ENCODE measurements at places on chromosomes 4 and X.
A peak's percentile ranks its signal among the peaks of the same experiment; 100 is the strongest.

DNA sequence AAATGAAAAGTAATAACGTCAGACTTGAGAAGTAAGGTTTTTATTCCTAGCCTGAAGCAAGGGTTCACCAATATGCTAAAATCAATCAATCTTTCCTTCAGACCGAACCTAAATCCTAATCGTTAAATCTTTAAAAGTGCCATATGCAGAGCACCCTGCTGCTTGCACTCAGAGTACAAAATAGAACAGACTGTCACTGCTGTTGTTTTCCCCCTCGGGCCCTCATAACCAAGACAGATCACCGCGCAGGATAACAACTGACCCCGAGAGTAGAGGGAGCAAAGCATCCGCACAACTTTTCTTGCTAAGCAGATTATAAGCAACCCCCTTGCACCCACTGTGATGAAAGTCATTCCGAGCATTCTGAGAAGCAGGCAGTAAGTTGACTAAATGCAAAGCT is 550.9 kb upstream of the NDST4 start:
- DNase-seq, result no peak

DNA sequence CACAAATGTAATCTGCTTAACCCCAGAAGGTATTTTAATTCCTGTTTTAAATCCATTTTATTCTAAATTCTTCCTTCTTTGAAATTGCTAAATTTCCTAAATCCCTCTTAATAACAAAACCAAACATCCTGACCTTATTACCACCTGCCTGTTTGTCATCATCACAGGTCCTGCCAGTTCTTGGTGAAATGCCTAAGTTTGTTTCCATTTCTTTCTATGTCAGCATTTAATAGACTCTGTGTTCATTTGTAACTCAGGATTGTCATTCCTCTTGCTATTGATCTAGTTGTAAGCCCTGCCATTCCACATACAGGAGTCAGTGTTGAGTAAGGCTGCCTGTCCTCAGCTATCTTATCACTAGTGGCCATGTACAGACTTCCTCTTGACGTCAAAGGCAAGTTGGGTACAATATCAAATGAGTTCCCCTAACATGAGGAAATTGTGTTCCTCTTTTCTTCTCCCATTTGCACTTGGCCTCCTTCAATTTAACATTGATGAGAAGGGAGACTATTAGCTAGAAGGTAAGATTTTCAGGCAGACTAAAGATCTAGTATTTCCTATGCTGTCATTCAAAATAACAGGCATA is 440.1 kb downstream of the AFF2 start:
- DNase-seq, result no peak

GRCh38 chr4:109751852-109752251 is 22.0 kb upstream of the PLA2G12A start:
- DNase-seq, result no peak

- peak; percentile 22 for DNase-seq
Observed at GRCh38 chr4:122012735-122013134, 60.9 kb upstream of the TRPC3 start.

- DNase-seq, result no peak
Observed at GRCh38 chr4:99693140-99693539, 35.5 kb upstream of the C4orf54 start.

DNA sequence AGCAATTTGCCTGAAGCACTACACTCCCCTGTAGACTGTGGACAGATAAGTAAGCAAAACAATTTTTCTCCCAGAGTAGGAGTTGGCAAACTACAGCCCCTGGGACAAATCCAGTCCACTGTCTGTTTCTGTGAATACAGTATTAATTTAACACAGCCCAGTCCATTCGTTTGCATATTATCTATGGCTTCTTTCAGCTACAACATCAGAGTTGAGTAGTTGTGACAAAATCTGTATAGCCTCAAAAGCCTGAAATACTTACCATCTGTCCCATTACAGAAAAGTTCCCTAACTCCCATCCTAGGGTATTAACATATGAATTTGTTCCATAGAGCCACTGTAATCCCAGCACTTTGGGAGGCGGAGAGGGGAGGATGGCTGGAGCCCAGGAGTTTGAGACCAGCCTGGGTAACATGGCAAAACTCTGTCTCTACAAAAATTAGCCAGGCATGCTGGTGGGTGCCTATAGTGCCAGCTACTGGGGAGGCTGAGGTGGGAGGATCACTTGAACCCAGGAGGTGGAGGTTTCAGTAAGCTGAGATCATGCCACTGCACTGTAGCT is 53.0 kb downstream of the AMELX start:
- DNase-seq, result no peak

DNA sequence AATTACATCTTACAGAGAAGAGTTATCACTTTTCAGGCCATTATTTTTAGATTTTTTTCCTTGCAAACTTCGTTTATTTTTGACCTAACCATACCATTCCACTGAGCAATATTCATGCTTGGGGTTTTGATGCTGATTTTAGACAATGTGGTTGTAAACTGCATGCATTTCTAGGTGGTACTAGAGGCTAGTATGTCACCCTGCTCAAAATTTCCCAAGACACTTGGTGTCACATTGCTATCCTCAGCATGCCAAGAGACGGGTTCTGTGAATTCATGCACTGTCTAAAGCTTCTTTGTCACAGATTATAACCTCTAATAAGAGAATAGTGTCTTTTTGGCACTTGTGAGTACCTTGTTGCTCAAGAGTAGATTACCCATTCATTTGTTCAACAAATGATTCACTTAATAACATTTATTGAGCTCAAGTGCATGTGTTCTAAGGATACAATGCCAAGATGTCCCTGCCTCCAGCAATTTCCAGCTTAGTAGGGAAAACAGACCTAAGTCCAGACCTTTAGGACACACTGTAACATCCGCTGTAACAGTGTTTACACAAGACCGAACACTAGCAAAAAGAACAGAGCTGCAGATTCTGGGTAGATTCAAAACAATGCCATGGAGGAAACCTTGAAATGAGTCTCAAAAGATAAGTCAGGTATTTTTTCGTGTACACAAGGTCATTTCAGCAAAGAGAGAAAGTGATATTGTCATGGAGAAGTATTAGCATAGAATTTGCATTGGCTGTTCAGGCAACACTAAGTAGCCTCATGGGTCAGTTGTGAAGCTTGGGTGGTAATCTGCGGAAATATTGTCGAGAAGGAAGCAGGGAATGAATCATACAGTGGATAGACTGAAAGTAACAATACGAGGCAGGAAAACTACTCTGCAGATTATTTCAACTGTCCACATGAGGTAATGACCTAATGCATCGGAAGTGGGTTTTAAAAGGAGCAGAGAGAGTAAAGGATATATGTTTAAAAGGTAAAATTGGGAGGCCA is 515.1 kb upstream of the ZFP42 start:
- no peak for DNase-seq

- no peak for DNase-seq
Observed at GRCh38 chr4:77802402-77802801, 16.8 kb downstream of the CNOT6L start.

Measured in suppressor macrophage treated with lipopolysaccharide for 4 hours (primary cell).